Activated T-helper 1 cell treated with anti-CD3 and anti-CD28 coated beads, Interleukin-12 subunit alpha, Interleukin-12 subunit beta, Interleukin-2, Interleukin-4 antibody, amounts not matched to agents 30 ng/mL and 10 ng/mL and 1 ng/mL, durations not matched to agents 14 hours and 24 hours and 36 hours (primary cell): ENCODE measurements at places on chromosomes 4 and X.

- DNase-seq: no peak
Observed at GRCh38 chrX:65920620-65921019, 119.3 kb downstream of the VSIG4 start.

GRCh38 chrX:107153005-107153404, 34.4 kb upstream of the RBM41 start:
- DNase-seq: no peak

DNA sequence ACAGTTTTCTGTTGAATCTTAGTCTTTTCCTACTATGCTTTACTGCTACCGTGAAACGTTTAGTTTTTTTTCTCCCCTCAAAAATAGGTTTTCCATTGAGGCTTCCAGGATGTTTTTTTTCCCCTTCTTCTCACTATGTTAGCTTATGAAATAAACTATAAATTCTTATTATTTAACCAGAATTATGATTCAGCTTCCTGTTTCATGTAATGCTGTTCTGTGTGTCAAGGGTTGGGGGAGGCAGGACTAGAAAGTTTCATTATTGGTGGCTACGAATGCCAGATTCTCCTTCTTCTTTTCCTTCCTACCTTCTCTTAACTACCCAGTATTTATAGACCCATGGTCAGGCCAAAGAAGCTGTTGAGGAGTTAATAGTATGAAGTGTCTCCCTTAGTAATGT, 11.8 kb downstream of the CLCN5 start:
- no peak for DNase-seq

GRCh38 chr4:112119353-112119783, 25.9 kb upstream of the FAM241A start:
- peak; percentile 21 for DNase-seq

GRCh38 chr4:33886356-33886755, 2358.0 kb downstream of the ARAP2 start:
- no peak for DNase-seq
